ENCODE measurements at places on chromosomes 6 and 20. TPM values are rescaled to one million over a fixed set of nuclear protein-coding genes. Genes with fewer than 3 reads are reported as not detected.

Gene TNFRSF6B
- not detected for total RNA-seq

Gene CPNE5
- 0.44 TPM for total RNA-seq

Gene PRR18
- total RNA-seq = 0.23 TPM

Gene OR2J3
- not detected for total RNA-seq

Gene NUP153
- 62.0 TPM for total RNA-seq

Gene EBF4
- 6.8 TPM for total RNA-seq

Gene AVP
- total RNA-seq = not detected

Gene SLC32A1
- total RNA-seq = not detected

Gene GRIK2
- total RNA-seq = 6.6 TPM

Gene IRF4
- total RNA-seq = 0.72 TPM

Gene HLA-DPB1
- 0.64 TPM for total RNA-seq

Gene SLC4A11
- total RNA-seq = 144 TPM

Gene FERMT1
- total RNA-seq = 0.95 TPM

Gene PRSS16
- 4.7 TPM for total RNA-seq

Gene MLIP
- total RNA-seq = not detected

Gene UNC5CL
- 0.36 TPM for total RNA-seq

Gene BEND6
- 8.0 TPM for total RNA-seq

Gene PACRG
- 0.59 TPM for total RNA-seq

Gene ZNF311
- total RNA-seq = 0.39 TPM

Gene C6orf163
- total RNA-seq = 1.3 TPM

Gene LTA
- total RNA-seq = 0.72 TPM

Gene FOXS1
- 6.3 TPM for total RNA-seq

Gene RNF217
- 37.7 TPM for total RNA-seq

Gene FABP7
- total RNA-seq = not detected
